Dorsolateral prefrontal cortex (tissue), 122 donors: ENCODE measurements at places on chromosomes 1 and 21.

DNA sequence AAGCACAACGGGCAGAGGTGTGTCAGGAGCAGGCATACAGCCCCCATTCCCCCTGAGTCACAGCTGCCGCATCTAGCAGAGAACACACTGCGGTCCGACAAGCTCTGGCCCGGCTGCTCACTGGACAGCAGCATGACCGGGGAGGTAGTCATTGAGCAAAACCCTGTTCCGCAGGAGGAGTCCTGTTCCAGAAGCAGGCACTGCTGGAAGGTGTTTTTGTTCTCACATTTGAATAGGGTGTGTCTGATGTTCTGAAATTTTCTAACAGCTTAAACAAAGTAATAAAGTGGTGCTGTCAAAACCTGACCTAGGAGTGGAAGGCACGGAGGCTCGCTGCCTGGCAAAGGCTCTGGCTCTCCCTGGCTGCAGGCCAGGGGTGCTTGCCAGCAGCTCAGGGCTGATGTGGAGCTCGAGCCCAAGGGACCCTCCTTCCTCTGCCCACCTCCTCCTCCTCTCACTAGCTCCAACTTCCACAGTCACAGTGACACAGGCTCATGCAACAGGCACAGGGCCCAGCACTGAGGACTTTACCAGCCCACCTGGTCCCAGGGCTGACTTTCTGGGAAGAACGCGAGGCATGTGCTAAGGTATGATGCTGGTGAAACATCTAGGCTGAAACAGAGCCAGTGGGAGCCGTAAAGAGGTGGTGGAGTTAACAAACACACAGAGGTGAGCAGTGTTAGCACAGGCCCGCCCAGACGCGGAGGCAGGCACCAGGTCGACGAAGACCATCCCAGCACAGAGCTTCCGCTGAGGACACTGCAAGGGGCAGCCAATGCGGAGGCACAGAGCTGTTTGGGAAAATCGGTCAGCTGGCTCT, 118.6 kb upstream of the IFFO2 start:
- no peak for DNase-seq

GRCh38 chr1:93979718-93980319, 70.6 kb upstream of the GCLM start:
- DNase-seq: no peak

DNA sequence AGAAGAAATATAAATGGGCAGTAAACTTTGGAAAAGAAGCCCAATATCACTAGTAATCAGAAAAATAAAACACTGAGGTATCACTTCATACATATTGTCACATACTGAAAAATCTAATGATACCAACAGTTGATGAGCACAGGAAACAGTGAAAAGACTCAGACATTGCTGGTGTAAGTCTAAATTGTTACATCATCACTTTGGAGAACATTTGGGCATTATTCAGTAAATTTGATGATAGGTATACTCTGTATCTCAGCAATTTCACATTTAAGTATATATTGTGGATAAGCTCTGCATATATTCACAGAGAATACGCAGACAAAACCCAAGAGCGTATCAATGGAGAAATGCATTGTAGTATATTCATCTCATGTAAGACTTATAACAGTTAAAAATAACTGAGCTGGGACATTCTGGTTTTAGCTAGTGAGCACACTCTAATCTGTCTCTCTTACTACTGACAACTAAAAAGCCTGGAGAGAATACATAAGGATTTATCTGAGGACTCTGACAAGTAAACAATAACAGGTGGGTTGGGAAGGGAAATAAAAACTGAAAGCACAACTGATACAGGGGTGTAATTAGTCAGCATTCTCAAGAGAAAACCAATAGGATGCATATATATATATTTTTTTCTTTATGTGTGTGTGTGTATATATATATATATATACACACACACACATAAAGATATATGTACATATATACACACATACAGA, 212.7 kb upstream of the JUN start:
- no peak for DNase-seq

GRCh38 chr1:154148807-154149206, 6.1 kb downstream of the NUP210L start:
- no peak for DNase-seq

DNA sequence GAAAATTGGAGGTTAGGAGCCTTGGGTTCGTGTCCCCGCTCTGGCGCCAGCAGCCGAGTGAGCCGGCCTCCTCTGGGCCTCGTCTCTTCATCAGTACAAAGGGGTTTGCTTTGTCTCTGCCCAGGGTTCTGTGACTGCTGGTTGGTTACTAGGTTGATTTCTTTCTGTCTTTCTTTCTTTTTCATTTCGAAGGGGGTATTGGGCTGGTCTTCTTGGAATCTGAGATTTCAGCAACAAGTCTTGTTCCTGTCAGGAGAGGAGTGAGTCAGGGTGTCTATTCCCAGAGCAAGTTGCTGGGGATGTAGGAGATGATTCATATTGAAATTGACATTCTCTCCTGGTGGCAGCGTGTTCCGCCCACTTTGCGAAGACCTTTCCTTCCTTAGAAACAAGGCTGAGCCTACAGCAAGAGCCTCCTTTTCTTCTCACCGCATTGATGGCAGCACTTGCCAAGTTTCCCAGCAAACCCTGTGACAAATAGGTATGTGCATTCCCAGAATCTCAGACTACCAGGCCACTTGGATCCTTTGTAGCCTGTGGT, 79.2 kb downstream of the MAN1C1 start:
- DNase-seq: no peak

- no peak for DNase-seq
Measured at GRCh38 chr1:98556521-98557158, 104.9 kb upstream of the SNX7 start.

- no peak for DNase-seq
Measured at GRCh38 chr21:39430457-39430856, 15.1 kb downstream of the LCA5L start.

DNA sequence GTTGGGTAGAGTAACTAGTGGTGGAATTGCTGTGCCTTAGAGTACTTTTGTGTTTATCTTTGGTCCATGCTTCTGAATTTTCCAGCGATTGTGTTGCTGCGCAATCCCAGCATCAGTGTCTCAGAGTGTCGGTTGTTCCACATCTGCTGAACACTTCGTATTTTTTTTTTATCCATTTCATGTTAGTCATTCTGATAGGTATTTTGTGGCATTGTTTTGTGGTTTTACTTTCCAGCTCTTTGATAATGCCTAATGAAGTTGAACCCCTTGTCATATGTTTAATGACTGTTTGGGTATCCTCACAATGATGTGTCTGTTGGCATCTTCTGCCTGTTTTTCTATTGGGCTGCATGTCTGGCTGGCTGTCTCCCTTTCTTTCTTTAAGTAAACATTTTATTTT, 13.6 kb downstream of the TUFT1 start:
- no peak for DNase-seq

GRCh38 chr1:66335859-66336640, 197.9 kb upstream of the SGIP1 start:
- DNase-seq: peak; percentile 48

- no peak for DNase-seq
Measured at GRCh38 chr1:77905603-77906002, 17.2 kb downstream of the NEXN start.

DNA sequence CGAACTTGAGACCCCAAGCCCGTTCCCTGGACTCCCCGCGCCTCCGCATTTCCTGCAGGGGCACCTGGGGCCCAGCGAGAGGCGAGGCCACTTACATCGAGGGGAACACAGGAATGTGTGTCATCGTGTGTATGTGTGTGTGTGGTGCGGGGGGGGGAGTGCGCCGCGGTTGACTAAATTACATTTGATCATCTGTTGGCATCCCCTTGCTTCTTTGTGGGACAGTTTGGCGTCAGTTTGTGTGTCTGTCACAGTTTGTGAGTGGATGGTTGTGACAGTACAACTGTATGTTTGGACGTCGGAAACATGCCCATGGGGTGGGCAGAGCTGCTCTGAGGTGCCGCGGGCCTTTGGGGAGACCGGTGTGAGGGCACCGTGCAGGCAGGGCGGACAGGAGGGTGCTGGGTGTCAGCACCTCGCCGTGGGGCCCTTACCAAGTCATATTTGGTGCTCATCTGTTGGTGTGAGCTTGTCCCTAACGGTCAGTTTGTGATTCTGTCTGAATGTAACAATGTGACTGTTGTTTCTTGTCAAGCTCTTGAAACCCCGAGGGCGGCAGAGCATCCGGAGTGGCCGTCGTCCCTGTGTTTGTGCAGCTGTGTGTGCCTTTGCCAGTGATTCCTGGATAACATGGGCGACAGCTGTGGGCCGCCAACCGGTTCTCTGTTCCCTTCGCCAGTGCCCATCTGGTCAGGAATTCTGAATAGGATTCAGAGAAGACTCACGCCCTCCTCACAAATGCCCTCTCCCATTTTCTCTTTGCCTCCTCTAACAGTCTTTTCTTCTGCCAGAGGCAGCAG, 899 bp downstream of the OPRD1 start:
- no peak for DNase-seq

DNA sequence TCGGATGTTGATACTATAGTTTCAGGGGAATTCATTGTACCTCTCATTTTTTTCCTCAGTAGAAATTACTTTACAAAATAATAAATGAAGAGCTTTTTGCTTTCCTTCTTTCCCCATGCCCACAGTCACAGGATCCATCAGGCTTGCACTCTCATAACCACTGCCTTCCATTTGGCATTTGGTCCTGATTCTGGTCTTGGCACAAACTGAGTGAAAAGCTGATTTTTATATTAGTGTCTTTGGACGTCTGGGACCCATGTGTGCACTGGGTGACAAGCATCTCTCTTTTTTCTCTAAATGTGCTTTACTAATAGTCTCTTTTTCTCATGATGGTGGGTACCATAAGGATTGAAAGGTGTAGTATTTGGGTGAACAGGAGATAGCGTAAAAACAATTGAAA, 2.8 kb downstream of the ELAVL4 start:
- no peak for DNase-seq

- DNase-seq: no peak
Measured at GRCh38 chr1:111587509-111588174, 31.9 kb upstream of the RAP1A start.

DNA sequence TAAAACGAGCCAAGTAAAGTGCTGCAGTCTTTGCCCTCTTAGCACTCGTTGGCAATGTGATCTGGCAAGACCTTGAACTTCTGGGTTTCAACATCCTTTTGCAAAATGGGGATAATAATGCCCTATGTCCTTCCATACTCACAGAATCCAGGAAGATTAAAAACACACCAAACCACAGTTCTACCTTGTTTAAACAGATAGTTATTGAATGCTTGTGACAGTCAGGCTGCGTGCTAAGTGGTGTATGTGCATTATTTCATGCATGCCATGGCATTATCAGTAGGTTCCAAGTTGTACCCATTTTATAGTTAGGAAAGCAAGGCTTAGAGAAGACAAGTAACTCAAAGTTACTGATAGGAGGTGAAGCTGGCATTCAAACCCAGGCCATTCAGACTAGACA, 308.6 kb upstream of the PROX1 start:
- no peak for DNase-seq

DNA sequence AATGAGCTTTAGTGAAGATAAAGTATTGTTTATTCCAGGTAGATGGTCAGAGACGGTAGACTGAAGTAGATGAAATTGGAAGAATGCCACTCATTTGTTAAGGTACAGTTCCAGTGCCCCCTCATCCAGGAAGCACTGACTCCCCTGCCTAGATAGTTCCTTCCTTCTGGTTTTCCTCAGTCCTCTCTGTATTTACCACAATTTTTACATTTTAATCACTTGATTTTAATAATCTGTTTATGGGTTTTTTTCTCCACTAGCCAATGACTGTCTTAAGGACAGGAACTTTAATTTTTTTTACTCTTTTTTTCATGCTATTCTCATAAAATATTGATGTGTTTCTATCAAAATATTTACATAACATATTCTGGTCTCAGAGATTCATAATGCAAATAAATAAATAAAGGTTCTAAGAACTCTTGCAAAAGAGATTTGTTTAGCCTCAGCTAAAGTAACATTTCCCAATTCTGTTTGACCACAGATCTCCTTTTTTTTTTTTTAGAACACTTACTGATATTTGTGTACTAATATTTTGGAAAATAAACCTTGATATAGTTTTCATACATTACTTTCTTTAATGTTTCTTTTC, 651.6 kb downstream of the PLPP3 start:
- no peak for DNase-seq

- DNase-seq: no peak
Measured at GRCh38 chr1:1165485-1165884, 8.2 kb upstream of the TTLL10 start.

- DNase-seq: no peak
Measured at GRCh38 chr1:75328691-75329090, 194.5 kb downstream of the LHX8 start.

GRCh38 chr1:117368116-117369108, 1.2 kb downstream of the MAN1A2 start:
- DNase-seq: no peak

GRCh38 chr21:36936361-36937135, 29.9 kb downstream of the HLCS start:
- no peak for DNase-seq

DNA sequence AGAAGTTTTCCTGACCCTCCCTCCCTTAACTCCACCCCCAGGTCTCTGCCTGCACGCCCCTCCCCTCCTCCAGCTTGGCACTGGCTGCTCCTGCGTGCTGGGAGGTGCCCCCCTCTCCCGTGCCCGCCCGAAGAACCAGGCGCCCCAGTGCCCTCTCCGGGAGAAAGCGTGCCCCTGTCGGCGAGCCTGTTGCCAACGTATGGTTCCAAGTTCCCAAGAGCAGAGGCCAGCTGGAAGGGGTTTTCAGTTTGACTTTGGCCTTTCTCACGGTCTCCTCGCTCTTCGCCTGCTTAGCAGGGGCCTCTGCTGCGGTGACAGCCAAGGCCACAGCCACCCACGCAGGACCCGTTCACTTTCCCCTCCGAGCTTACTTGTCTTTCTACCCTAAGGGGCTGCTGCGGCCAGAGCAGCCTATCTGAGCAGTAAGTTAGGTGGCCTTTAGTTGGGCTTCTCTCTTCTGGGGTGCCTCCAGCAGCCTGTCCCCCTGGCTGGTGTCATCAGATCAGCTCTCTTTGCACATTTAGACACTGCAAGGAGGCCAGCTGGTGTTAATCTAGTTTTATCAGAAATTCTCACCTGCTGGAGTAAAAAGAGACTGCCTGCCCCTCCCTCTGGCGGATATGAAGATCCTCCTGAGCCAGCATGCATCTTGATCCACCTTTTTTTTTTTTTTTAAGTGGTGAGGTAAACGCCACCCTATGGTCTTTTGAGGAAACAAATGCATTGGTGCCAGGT, 1.5 kb downstream of the STUM start:
- peak; percentile 40 for DNase-seq

DNA sequence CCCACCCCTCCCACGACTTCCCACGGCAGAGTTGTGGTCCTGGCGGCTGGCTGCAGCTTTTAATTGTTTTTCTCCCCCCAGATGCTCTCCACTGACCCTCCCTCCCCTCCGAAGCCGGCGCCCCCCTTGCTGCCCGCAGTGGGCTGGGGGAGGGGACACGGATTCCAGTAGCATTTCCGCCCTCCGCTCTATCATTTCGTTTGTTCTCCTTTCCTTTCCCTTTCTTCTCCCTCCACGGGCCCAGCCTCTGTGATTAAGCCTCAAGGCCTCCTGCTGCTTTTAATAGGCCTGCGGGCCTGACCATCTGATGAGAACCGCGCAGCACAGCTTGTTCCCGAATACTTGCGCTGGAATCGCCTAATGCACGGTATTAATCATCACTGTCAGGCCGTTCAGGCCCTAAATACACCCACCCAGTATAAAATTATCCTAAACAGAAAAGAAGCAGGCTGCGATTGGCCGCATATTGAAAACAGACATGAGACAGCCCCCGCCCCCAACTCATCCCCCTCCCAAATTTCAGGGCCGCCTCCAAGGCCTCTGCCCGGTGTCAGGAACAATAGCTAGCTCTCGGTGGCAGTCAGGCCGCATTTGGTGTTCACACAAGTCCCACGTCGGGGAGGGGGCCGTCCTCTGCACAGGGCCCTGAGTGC, 102.0 kb upstream of the ARHGEF16 start:
- no peak for DNase-seq
